Breast epithelium (tissue), 4 donors: ENCODE measurements at places on chromosomes 2 and 18. TPM values are rescaled to one million over a fixed set of nuclear protein-coding genes. Genes with fewer than 3 reads are reported as not detected.

RAMP1 gene
- total RNA-seq = not detected

GRCh38 chr18:29140590-29140989 lies 963.7 kb upstream of the CDH2 start:
- no peaks in the 10 kb centered on the region for H3K27me3 ChIP-seq
- no peaks in the 10 kb centered on the region for H3K4me1 ChIP-seq
- no peak overlapping the region for H3K4me3 ChIP-seq

DNA sequence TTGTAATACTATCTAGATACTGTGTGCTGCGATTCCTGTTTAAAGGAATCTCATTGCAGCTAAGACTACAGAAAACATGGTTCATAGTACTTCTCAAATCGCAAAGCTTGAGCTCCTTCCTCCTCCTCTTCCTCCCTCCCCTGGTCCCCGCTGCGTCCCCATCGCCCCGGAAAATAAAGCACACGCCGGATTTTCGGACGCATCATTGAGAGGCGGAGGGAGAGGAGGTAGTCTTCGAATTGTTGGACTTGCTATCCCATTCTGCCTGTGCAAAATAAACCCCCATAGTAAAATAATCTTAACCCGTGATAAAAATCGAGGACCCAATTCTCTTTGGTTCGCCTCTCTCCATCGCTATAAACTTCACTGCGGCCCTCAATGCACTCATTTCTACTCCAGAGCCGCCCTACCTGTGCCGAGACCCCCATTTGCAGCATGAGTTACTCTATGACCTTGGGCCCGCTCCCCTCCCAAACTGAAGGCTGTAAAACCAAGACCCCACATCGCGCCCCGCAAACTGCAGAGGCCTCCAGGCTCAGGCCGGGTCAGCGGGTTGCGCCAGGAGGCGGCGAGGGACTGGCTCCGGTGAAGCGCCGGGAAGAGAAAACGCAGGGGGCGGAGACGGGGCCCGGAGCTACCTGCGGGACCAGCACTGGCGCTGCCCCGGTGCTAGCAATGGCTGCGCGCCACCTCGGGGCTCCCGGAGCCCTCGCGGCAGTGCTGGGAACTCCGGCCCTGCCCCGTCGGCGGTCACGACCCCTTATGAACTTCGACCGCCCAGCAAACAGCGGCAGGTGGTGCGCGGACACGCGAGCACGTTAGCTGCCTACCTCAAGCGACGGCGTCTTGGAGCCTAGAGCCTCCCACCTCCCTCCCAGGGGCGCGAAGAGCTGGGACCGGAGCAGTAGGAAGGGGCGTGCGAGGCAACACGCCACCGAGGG lies 649 bp downstream of the ESCO1 start:
- H3K4me3 ChIP-seq = peak overlapping the region; percentile 75
- H3K4me1 ChIP-seq = peaks cover 11% of the 10 kb centered on the region
- DNase-seq = peak; percentile 62
- no peaks in the 10 kb centered on the region for H3K36me3 ChIP-seq

GRCh38 chr2:238308177-238308576 lies 12.1 kb upstream of the TRAF3IP1 start:
- no peaks in the 10 kb centered on the region for H3K4me1 ChIP-seq
- no peaks in the 10 kb centered on the region for H3K36me3 ChIP-seq
- no peak overlapping the region for H3K27ac ChIP-seq
- no peak overlapping the region for H3K4me3 ChIP-seq

DNA sequence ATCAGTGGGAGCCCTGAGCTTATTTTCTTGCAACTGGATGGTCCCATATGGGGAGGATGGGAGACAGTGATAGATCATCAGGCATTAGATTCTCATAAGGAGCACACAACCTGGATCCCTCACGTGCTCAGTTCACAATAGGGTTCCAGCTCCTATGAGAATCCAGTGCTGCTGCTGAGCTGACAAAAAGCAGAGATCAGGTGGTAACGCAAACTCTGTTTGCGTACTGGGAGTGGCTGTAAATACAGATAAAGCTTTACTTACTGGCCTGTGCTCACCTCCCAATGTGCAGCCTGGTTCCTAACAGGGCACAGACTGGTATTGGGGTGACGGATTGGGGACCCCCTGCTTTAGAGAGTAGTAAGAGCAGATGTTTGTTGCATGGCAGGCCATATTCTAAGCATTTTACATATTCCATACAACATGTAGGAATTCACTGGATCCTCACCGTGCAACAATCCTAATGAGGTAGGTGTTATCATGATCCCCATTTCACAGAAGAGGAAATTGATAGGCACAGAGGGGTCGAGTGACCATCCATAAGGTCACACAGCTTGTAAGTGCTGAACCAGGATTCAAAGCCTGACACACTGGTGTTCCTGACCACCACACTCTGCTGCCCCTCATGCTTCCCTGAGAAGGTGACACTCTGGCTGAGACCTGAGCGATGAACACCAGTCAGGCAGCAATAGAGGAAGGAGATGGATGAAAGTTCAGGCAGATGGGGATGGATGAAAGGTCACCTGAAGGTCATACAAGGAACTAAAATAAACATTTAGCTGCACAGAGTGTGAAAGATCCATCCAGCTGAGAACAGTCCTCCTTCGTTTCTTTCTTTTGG lies 15.7 kb upstream of the MAT2A start:
- no peak overlapping the region for H3K27ac ChIP-seq
- H3K4me3 ChIP-seq = no peak overlapping the region
- H3K4me1 ChIP-seq = peaks cover 7% of the 10 kb centered on the region
- H3K36me3 ChIP-seq = no peaks in the 10 kb centered on the region

GRCh38 chr2:85273738-85274731 lies 53.8 kb downstream of the TGOLN2 start:
- no peaks in the 10 kb centered on the region for H3K36me3 ChIP-seq
- H3K4me1 ChIP-seq = peaks cover 12% of the 10 kb centered on the region
- H3K27me3 ChIP-seq = no peaks in the 10 kb centered on the region
- no peak for DNase-seq
- H3K27ac ChIP-seq = peak overlapping the region; percentile 77

DNA sequence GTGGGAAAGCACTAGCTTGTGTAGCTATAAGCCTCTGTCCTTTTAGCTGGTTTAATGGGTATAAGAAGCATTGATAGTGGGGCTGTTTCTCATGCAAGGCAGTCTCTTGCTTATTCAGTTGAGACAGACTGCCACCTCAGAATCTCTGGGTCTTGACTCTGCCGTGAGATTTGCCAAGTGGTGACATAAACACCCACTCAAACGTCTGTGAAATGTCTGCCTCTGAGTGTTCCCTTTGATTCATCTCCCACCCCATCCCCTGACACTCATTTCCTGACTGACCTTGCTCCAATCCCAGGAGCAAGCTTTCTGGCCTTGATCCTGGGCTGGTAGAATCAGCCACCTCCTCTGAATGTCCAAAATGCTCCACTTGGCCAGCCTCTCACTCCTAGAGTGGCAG lies 141.9 kb upstream of the RBMS1 start:
- no peak overlapping the region for H3K4me3 ChIP-seq
- H3K4me1 ChIP-seq = no peaks in the 10 kb centered on the region
- no peak overlapping the region for H3K27ac ChIP-seq
- H3K27me3 ChIP-seq = no peaks in the 10 kb centered on the region
- no peak for DNase-seq
- no peaks in the 10 kb centered on the region for H3K36me3 ChIP-seq

DSEL gene
- total RNA-seq = 13.8 TPM
